ENCODE measurements at places on chromosomes 13 and 19.
A peak's percentile ranks its signal among the peaks of the same experiment; 100 is the strongest.

GRCh38 chr19:46715975-46716671, 791 bp downstream of the PRKD2 start:
- DNase-seq: no peak

DNA sequence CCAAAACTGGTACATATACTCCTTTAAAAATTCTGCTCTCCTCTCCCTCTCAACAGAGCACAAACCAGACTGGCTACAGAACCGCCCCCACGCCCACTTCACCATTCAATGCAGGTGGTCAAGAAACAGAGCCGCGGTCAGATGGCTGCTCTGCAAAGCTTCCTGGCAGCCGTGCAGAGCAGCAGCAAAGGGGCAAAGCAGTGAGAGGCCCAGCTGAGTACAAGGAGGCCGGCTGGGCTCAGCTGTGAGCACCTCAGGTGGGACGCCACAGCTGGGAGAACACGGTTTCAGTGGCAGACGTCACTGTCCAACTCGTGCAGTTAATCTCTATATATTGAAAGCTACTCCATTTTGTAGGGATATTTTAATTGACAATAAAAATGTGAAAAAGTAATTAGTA, 8.3 kb downstream of the GRTP1 start:
- no peak for DNase-seq

DNA sequence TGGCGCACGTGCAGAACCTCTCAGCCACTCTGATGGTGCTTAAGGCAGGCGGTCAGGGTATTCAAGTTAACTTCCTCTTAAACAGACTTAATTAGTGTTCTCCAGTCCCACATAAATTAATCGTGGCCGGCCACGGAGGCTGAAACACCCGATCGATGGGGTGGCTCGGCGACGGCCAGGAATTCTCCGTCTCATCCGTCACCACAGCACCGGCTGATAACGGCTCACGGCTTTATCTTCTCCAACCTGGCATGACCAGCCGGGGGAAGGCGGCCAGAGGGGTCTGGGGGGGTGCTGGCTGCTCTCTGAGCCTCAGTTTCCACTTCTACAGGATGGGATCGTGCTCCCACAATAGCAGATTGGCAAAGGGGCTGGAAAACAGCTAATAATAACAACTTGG, 32.6 kb upstream of the TCF3 start:
- no peak for DNase-seq

DNA sequence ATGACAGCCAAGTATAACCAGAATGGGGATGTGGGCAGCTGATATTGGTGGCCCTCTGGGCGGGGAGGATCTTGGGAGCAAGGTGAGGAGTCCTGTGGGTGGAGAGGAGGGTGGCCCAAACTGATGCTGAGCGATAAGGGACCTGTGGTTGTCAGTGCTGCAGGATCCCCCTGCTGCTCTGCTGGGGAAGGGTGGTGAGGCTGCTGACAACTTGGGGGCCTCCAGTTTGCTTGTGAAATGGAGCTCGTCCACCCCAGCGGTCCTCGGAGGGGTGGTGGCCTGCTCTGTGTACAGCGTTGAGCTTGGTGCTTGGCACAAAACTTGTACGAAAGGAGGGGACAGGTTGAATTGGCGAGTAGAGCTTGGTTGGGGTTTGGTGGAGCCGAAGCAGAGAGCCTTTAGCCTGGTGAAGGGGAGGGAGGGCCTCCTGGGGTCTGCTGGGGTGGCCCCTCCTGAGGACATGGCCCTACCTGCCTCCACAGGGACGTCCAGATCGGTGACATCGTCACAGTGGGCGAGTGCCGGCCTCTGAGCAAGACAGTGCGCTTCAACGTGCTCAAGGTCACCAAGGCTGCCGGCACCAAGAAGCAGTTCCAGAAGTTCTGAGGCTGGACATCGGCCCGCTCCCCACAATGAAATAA, 2.9 kb downstream of the RPS11 start:
- no peak for DNase-seq

DNA sequence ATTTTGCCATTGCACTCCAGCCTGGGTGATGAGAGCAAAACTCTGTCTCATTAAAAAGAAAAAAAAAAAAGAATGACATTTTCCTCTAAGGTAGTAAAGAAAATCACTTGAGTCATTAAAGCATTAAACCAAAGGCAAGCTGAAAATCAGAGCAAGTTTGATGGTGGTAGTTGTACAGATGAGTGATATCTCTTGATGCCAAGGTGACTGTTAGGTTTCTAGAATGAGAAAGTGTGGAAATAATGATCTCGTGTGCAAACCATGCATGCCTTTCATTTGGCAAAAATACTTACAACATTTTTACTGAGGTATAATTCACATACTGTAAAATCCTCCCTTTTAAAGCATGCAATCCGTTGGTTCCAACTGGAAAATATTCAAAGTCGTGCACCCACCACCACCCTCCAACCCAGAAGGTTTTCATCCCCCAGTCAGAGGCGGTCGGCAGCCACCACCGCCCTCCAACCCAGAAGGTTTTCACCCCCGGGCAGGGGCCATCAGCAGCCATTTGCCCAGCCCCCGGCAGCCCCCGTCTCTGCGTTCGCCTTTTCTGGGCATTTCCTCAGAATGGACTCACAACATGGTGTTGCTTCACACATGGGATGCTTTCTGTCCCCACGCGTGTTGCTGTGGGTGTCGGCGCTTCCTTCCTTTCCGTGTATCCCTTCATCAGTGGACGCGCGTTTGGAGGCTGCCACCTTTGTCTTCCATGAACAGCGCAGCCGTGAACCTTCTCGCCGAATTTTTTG, 90.2 kb downstream of the ATP11A start:
- no peak for DNase-seq

GRCh38 chr13:51666374-51666773, 82.1 kb downstream of the WDFY2 start:
- no peak for DNase-seq

- no peak for DNase-seq
Observed at GRCh38 chr19:5972355-5972731, 5.6 kb downstream of the RANBP3 start.

DNA sequence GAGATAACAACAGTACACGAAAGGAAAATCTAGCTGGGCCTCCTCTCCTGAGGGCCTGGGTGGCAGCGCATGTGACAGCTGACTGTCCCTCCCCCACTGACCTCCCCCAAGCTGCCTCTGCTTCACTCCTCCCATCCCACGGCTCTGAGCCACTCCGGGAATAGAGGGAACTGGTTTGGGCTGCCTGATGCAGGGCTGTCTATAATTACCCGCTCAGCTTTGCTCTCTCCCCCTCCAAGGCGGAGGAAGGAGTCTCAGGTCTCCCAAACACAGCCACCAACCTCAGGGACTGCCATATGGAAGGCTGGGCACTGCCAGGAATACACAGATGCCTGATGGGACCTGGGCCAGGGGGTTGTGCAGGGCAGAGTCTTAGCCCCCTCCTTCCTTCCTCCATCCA, 7.9 kb downstream of the NAPA start:
- no peak for DNase-seq

- DNase-seq: no peak
Observed at GRCh38 chr19:2967972-2968371, 9.4 kb upstream of the TLE6 start.

DNA sequence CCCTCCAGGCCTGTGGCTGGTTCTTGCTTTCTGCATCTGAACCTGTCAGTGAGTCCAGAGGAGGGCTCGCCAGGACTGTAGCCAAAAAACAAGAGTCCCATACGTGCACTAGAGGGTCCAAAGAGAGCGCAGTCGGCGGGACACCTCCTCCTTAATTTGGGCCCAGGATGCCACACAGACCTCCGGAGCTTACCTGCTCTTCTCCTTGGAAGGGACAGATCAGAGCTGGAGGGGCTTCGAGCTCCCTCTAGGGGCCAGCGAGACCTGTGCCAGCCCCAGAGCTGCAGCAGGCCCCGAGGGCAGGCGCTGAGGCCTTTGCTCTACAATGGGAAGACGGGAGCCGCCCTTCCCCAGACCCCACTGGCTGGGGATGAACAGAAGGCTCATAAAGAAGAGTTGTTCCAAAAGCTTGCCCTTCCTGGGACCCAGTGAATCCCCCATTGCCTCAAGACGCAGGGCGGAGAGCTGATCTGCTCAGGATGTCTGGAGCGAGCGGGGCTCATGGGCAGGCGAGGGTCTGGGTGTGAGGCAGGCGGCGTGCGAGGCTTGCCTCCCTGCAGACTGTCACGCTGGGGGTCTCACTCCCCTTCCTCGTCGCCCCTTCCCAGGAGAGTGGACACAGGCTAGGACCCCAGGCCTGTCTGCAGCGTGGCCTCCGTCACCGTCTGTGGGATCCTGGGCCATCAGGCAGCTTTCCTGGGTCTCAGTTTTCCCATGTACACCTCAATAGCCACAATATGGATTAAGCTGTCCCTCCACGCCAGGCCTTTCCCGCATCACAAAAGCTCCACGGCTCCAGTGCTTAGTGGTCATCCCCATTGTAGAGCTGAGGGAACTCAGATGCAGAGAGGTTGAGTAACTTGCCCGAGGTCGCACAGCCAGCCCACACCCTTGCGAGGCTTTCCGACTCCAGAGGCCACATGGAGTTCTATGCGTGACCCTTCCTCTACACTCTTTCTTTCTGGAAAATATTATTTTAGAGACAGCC, 46.9 kb upstream of the VSTM2B start:
- no peak for DNase-seq

GRCh38 chr13:29572575-29572974, 22.9 kb downstream of the SLC7A1 start:
- DNase-seq: no peak

- DNase-seq: no peak
Observed at GRCh38 chr19:49327878-49328544, 3.0 kb upstream of the SLC6A16 start.

- no peak for DNase-seq
Observed at GRCh38 chr19:7907122-7907521, 3.4 kb downstream of the MAP2K7 start.

DNA sequence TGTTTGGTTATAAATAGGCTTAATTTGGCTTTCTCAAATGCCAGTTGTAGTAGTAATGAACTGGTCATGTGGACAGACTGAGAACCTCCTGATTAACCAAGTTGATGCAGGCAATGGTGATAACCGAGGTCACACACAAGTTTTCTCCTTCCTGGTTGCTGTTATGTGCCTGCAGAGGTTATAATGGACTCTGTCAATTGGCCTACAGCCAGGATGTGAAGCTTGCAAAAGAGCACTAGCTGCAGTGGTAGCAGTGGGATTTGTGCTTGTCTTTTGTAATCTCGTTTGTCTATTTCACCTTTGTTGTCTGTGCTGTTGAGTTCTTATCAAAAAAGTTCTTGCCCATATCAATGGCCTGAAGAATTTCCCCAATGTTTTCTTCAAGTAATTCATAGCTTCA, 20.6 kb downstream of the OR10H3 start:
- DNase-seq: no peak

GRCh38 chr13:97434397-97435201, 630 bp downstream of the RAP2A start:
- peak; percentile 72 for DNase-seq

DNA sequence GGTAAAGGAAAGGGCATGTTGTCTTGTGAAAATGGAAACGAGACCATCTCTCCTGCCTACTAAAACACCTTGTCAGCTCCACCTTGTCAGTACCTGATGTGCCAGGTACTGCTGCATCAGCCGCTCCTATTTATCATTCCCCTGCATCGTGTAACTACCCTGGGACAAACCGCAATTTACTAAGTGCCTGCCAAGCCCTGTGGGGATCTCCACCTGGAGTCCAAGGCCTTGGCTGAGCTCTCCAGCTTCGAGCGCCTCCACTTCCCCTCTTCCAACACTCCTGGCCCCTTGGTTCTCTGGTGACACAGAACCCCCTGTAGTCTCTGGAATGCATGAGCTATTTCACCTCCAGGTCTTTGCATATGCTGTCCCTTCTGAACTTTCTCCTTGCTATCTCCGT, 25.9 kb upstream of the CCNP start:
- no peak for DNase-seq

- DNase-seq: no peak
Observed at GRCh38 chr13:48782429-48782840, 128.7 kb downstream of the CYSLTR2 start.

- DNase-seq: no peak
Observed at GRCh38 chr13:105764486-105764885, 771.0 kb downstream of the EFNB2 start.

- no peak for DNase-seq
Observed at GRCh38 chr13:19685034-19685433, 51.6 kb downstream of the MPHOSPH8 start.

GRCh38 chr13:99893567-99893966, 78.0 kb downstream of the ZIC5 start:
- no peak for DNase-seq

- no peak for DNase-seq
Observed at GRCh38 chr13:21636656-21637055, 32.7 kb upstream of the MICU2 start.

DNA sequence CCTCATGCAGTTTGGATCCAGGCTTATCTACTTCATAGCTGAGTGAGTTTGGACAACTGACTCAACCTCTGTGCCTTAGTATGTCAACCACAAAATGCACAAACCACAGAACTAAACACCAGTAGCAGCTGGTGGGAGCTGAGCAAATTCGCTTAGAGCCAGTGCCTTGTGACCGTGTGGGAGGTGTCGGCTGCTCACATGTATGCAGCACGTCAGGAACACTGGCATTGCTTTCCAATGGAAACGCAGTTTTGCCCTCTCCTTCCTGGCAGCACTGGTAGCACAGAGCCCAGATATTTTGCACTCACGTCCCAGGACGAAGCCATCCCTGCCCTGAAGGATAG, 8.3 kb upstream of the NTN5 start:
- DNase-seq: no peak

DNA sequence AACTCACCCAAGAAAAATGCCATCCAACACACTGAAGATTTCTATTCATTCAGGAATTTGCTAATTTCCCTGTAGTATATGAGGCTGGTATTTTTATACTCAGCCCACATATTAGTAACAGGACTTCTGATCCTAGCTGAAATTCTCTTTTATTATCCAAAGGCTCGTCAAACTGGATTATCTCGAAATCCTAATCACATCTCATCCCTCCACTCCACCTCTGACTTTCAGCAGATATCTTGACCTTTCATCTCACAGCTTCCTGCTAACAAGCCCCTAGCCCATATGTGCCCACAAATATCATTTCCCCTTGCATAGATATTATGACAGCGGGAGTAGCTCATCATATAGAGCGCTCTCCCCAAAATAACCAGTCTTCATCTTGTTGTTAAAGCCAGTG, 279.7 kb downstream of the FGF14 start:
- DNase-seq: no peak

GRCh38 chr19:1750343-1751021, 2.8 kb upstream of the ONECUT3 start:
- DNase-seq: no peak

DNA sequence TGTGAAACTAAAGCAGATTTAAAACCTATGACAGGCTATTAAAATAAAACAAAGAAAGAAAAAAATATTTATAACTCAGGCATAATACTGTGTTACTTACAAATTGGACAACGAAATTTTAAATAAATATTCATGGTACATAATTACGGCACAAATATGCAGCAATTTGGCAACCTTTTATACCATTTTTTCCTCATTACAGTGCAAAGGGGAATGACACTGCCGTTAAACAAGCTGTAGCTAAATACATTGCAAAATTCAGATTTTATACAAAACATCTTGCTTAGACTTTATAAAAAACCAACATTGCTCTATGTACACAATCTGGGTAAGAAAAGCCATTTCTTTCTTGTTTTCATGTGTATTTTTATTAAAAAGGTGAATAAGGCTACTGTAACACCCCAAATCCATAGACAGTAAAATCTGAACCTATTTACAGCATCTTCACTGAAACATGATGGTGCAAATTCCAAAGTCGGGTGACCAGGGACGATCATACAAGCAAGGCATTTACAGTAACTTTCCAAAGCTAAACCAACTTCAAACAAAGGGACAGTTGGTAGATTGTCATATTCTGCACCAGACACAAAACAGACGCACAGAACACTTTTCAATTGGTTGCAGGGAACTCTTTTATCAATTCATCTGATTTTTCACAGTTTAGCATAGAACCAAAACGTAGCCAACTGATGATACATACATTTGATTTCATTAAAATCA, 45.5 kb downstream of the EFNB2 start:
- DNase-seq: no peak
